Right renal cortex interstitium (tissue), 3 donors: ENCODE measurements at places on chromosomes 4 and X. TPM values are rescaled to one million over a fixed set of nuclear protein-coding genes. Genes with fewer than 3 reads are reported as not detected.

ETNPPL gene
- polyA plus RNA-seq: 0.23 TPM

PCDH18 gene
- 215 TPM for polyA plus RNA-seq

DIPK2B gene
- polyA plus RNA-seq: 8.2 TPM

PRAF2 gene
- polyA plus RNA-seq: 32.3 TPM

ADH6 gene
- polyA plus RNA-seq: 28.1 TPM

CACNA1F gene
- 0.17 TPM for polyA plus RNA-seq

FGF13 gene
- 31.2 TPM for polyA plus RNA-seq

ERVMER34-1 gene
- polyA plus RNA-seq: 4.4 TPM

CPXCR1 gene
- polyA plus RNA-seq: not detected

FGD1 gene
- 14.7 TPM for polyA plus RNA-seq

DNA sequence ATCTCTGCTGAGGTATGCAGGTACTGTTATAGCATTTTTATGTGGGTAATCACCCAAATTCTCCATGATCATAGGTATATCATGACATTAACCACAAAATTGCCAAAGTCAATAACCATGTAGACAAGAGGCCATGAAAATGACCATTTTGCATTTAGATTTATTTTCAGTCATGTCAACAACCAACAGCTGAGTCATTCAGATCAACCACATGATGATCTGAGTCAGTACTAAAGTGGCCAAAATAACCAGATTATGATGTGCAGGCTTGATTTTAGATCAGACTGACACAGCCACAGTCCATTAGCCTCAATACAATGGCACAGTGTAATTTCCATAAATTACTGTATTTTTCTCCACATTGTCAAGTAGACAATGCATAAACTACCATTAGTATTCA lies 240.5 kb downstream of the GRIA3 start:
- DNase-seq: no peak

DNA sequence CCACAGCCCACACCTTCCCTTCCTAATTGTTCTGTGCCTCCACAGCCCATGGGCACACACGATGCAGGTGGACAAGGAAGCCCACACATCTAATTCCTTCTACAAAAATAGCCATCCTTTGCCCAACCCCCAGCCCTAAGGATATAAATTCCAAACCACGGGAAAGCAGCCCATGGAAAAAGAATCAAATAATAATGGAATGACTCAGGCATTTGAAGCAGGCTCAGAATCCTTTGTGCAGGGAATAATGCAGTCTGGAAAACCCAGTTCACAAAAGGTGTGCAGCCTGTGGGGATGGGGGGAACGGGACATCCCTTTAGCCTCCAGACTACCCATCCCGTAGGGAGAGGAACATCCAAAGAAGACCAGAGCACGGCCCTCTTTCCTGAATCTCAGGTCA lies 342.3 kb upstream of the GALNT7 start:
- DNase-seq: no peak

- DNase-seq: no peak
Measured at GRCh38 chr4:138816875-138817274, 198.7 kb upstream of the NOCT start.

- DNase-seq: no peak
Measured at GRCh38 chr4:113627321-113627720, 134.2 kb downstream of the CAMK2D start.

DNA sequence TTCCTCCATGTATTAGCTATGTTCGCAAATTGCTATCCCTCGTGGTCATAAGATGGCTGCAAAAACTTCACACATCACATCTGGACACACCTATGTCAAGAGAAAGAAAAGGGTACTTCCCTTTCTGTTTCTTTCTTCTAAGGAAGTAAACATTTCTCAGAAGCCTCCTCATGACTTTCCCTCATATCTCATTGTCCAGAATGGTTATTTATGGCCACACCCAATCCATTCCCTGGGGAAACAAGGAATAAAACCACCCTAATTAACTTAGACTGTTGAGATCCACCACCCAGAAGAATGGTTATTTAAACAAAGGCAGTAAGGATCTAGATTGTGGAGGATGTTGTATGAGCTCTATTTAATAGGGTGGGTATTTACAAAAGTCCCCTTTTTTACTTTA lies 160.8 kb upstream of the LNX1 start:
- no peak for DNase-seq

- no peak for DNase-seq
Measured at GRCh38 chrX:49812177-49812576, 16.9 kb upstream of the PAGE4 start.

GRCh38 chr4:1232661-1233621 lies 16.0 kb downstream of the CTBP1 start:
- DNase-seq: peak; percentile 82

DNA sequence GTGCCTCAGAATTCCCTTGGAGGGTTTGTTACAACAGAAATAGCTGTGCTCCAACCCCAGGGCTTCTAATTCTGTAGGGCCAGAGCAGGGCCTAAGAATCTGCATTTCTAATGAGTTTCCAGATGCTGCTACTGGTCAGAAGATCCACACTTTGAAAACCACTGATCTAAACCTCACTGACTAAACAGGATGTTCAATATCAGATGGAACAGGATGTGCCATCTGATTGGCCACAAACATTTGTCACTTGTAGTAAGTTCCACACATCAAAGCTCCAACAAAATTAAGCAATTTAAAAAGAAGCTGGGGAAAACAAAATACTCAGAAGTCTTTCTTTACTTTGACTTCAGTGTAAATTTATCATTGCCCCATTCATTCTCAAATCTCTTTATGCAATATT lies 14.3 kb downstream of the CASK start:
- no peak for DNase-seq

GRCh38 chrX:7746856-7747255 lies 96.1 kb upstream of the VCX start:
- no peak for DNase-seq

- no peak for DNase-seq
Measured at GRCh38 chr4:124111411-124111810, 601.1 kb downstream of the ANKRD50 start.

DNA sequence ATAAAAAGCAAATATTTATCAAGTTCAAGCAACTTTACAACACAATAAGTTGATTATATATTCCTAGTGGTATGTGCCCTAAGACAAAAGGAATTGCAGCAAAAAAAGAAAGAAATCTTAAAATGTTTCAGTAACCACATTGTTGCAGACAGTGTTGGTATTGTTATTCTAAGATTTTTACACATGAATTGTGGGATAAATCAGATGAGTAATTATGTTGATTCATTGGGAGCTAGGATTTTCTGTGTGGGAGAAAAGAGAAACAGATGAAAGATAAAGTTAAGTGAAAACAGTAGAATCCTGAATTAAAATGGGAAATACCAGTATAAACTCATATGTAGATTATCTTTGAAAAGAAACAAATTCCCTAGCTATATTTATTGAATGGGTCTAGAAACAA lies 362.4 kb downstream of the PPP3CA start:
- no peak for DNase-seq

DNA sequence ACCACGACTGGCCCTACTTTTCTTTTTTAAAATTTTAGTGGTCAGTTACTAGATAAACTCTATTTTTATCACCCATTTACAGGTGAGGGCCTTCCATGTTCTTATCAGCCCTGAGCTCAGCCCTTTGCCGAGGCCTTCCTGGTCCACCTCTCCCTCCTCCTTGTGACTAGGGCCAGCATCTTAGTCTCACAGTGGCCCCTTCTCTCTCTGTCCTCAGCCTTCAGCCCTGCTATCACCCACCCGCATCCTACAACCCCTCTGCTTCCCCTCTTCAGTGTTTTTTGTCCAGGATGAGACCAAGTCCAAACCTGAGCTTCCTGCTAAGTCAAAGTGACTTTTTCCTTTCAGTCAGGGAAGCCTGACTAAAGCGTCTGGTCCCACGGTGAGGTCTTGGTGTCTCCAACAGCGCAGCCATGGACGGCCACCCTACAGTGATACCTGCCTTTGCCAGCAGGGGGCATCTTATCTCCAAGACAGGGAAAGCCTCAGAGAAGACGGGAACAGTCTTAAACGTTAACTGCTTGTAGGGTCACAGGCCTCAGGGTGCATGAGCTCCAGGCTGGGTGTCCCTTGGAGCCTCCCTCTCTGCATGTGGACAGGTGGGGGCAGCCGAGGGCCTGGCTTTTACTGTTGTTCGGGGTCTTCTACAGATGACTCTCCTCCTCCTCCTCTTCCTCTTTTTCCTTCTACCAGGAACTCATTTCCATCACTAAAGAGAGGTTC lies 11.7 kb upstream of the GAGE10 start:
- DNase-seq: no peak

DNA sequence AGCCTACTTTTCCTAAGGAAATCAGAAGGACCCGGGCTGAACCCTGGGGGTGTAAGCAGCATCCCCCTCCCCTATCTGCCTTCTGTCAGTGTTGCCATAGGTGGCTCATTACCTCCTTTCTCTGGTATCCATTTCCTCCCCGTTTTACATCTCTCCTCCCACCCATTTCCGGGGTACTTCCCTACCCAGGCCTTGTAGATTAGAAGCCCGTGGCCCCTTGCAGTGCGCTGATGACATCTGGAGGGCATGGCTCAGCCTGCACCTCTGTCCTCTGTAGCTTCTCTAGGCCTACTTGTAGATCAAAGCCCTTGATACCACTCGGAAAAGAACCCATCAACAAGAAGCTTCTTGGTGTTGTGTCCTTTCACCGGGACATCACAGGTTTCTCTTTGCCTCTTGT lies 71.8 kb downstream of the NBDY start:
- no peak for DNase-seq

GRCh38 chr4:60326735-60327134 lies 873.4 kb upstream of the ADGRL3 start:
- no peak for DNase-seq

DNA sequence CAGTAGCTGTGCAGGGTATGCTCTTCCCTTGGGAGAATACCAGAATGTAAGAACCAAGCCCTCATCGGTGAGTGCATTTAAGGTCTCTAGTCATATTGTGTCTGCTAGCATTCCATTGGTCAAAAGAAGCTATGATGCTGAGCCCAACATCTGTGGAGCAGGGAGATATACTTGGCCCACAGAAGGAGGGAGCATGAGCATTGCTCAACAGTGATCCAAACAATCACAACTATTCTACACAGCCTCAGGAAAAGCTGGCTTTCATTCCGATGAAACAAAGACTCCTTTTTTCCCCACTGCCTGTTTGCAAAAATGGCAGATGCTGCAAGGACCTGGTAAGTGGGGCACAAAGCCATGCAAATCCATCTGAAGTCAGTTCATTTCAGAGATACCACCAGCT lies 80.6 kb upstream of the DHX15 start:
- DNase-seq: no peak

- peak; percentile 81 for DNase-seq
Measured at GRCh38 chr4:102868781-102869568, at the start of gene CISD2. Gene CISD2, plus strand, starts transcription at chr4:102868992. Its CDS starts 93 bp downstream, at chr4:102869085.

DNA sequence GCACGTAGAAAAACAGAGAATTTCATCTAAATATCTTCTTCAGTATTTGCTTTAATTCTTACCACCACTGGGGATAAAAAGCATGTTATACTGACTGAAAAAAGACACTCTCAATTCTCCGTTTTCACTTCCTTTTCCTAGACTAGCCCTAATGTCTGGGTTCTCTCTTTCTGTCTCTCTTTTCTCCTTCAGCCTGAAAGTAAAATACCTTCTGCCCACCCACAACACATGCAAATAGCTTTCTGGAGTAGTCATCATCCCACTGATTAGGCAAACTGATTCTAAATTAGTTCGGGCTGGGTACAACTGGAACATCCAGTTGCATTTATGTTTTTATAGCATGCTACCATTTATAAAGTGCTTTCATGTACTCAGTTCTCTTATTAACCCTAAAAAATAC lies 142.4 kb upstream of the ANKRD50 start:
- DNase-seq: no peak

DNA sequence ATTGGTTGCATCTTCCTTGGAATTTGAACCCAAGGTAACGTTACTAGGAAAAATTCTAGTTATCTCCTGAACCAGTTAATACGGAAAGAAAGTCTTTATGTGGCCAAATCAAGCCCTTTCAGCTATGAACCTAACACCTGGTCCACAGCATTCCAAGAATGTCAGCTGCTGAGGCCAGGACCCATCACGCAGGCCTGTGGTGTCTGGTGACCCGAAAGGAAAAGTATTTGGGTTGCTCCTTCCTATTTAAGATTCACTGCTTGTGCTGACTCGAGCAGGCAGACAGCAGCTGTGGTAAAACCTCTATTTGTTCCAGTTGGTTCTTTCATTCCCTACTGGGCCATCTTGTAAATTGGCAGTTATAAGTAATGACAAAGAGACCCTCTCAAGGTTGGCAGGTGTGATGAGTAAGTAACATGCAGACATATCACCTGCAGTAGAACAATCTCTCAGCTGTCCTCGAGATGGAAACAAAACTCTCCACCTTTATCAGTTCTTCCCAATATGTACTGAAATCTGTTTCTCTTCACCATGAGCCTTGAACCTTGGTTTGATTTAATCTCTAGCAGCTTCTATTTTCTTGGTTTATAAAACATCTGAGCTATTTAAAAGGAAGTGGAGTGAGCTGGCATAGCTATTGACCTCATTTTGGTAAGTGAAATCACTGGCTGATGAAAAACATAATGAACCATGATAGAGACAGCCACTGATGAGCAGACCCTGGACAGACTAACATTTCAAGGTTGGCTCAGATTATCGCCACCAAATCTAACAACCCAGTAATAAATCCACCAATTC lies 182.1 kb upstream of the SMIM31 start:
- DNase-seq: no peak

DNA sequence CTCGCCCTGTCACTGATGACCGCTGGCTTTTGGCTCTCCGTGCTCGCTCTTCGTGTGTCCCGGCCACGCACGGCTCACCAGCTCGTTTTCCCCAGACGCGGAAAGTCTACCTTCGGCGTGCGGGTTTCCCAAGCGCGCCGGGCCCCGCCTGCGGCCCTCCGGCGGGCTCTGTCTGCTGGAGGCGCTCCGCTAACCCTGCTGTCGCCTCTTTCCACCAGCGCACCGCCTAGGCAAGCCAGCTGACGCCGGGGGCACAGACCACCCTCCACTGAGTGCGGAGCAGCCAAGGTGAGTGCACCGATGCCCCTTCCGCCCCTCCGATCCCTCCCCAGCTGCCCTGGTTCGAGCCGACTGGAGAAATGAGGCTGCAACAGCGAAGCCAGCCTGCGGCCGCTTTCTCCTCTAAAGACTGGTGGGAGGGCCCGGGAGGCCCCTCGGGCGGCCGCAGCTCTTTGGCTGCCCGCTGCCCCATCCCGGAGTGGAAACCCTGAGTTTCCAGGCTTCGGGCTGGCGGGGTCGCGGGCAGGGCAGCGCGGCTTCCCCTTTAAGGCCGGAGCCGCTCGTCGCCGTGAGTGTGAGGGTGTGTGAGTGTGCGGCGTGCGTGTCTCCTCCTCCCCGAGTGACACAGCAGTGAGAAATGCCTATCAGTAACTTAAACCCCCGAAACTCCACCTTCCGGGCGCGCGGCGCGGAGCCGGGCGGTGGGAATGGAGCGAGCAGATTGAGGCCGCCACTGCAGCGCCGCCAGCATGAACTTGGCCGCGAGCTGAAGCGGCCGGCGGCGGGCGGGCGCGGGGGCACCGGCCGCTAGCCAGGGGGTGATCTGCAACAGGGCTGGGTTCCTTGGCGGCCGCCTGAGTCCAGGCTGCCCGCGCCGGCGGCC lies at the start of gene MAMLD1:
Gene MAMLD1 (plus strand): TSS at position 719 of the 883 bp plus-strand sequence. CDS start 82,200 bp downstream, outside the sequence.
- DNase-seq: no peak

DNA sequence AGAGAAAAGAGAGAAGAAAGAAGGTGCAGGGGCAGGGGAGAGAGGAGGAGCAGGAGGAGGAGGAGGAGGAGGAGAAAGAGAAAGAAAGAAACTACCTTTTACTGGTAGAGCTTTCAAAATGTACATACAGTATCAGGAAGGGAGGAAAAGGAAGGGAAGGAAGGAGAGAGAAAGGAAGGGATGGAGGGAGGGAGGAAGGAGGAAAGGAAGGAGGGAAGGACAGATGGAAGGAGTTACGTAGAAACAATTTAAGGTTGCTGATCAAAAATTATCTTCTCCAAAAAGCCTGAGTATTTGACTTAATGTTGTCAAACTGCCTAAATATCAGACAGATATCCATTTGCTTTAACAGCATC lies 13.4 kb downstream of the TBC1D9 start:
- DNase-seq: no peak

GRCh38 chr4:126358041-126358440 lies 1043.3 kb downstream of the FAT4 start:
- DNase-seq: no peak
